ENCODE measurements at places on chromosomes 3 and 15.
A peak's percentile ranks its signal among the peaks of the same experiment; 100 is the strongest.

DNA sequence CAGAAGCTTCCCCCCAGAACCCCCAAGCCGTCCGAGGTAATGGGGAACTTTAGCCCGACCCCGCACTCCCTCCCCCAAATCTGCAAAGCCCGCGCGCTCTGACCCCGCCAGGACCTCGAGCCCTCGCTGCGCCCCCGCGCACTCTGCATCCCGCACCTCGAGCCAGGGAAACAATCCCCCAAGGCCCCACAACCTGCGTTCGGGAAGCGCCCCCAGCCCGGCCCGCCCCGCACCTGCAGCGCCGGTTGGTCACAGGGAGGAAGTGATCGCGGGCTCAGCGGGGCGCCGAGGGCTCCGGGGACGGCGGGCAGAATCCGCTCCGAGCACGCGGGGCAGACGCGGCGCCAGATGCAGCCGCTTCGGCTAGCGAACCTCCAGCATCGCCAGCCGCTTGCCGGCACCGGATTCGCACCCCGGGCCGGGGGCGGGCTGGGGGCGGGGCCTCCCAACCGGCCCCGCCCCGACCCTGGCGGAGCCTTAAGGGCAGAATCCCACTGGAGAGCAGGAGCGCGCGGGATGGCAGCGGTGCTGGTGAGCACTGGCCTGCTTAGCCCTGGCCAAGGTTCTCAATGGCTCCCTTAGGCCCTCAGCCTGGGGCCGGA, at the start of gene CAMKV:
TSS of gene CAMKV (minus strand) at position 382 of the 602 bp plus-strand sequence. CDS start 7,518 bp downstream, outside the sequence.
- DNase-seq, result peak; percentile 58

DNA sequence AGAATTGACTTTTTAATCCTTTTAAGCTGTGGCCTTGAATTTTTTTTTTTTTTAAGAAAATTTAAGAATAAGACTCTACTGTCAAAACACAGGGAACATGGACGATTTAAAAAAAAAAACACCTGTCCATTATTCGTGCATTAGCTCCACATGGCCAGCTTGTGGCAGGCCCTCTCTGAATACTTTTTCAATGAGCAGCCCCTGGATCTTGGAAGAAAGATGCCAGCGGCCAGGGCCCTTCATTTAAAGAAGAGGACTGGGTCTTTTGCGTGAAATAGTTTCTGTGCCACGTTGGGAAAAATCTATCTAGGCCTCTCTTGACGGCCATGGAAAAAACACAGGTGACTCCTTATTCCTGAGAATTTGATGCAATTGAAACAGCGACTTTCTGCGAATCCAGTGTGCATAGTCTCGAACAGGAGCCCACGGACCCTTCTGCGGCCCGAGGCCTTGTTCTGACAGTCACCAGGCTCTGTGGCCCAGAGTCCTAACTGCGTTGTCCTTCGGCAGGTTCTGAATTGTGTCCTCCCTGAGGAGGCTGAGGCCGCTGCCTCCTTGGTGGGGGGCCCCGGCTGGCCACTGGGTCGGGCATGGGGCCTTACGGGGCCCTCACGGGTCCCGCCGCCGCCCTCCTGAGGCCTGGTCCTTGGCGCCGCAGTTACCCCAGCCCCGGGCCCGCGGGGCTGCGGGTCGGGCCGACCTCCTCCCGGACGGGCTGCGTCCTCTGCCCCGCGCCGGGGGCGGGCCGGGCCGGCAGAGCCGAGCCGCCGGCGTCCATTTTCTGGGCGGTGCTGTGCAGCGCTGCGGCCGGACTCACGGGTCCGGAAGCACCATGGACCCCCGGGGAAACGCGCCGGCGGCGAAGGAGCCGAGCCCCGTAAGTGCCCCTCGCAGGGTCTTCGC, 33.5 kb downstream of the ZBTB38 start:
- DNase-seq, result peak; percentile 71

DNA sequence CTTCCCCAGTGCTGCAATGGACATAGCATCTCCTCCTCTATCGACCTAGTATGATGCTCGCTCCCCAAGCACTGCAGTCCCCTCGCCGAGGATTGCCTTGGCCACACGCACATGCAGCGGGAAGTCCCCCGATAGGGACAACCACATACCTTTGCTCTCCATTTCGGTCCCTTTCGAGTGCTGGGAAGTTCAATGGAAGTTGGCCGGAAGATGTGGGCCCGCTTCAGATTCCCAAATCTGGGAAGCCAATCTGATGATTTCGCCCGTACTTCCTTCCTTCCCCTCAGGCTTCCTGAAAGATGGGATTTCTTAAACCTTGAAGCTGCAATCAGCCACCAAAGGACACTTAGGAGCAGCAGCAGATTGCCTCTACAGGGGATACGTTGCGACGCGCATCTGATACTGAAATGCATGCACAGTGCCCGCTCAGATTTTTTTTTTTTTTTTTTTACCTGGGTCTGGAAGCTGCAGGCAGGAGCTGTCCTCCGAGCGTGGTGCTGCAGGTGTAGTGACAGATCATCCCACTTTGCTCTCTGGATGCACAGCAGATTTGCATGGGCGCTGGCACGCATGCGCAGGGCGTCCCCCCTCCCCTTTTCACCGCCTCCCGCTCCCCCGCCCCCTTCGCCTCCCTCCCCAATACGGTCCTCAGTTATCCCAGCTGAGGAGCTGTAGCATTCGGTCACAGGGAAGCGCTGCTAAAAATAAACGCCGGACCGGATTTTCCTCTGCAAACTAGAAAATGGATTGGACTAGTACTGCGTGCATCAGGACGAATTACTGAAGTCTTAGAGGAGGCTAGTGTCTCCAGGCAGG, at the start of gene FGF12:
TSS of gene FGF12 (minus strand) at position 510 of the 816 bp plus-strand sequence.
- DNase-seq, result peak; percentile 94

- DNase-seq, result no peak
Observed at GRCh38 chr15:66097151-66098021, 156.2 kb downstream of the MEGF11 start.

GRCh38 chr3:55477306-55478303, 9.5 kb downstream of the WNT5A start:
- DNase-seq, result no peak

DNA sequence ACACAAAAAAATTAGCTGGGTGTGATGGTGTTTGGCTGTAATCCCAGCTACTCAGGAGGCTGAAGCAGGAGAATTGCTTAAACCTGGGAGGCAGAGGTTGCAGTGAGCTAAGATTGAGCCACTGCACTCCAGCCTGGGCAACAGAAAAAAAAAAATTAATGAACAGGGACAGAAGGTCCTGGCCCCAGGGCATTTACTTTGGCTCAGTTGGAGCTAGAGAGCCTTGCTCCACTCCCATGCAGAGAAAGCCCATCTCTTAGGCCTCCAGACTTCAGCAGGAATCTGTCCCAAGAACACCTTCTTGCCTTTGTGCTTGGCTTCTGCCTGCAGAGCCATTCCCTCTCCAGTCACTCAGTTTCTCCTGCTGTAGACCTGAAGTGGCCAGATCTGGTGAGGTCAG, 8.7 kb downstream of the KLHDC8B start:
- DNase-seq, result no peak

DNA sequence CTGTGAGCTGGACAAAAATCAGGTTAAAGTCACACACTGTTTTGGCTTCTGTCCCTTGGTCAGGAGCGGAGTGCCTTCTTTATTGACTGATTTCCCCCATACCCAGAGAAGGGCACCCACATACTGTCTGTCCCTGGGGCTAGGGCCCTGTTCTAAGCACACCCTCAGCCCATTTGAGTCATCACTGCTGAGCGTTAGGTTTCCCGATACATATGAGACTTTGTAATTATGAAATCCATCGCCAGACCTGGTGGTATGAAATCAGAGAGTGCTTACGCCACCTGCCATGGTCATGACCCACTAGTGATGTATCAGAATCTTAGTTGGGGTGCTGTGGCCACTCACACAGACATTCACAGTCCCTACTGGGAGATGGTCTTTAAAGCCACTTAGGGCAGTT, 96.8 kb downstream of the CHDH start:
- DNase-seq, result no peak

GRCh38 chr3:25938566-25939325, 148.9 kb downstream of the OXSM start:
- no peak for DNase-seq

DNA sequence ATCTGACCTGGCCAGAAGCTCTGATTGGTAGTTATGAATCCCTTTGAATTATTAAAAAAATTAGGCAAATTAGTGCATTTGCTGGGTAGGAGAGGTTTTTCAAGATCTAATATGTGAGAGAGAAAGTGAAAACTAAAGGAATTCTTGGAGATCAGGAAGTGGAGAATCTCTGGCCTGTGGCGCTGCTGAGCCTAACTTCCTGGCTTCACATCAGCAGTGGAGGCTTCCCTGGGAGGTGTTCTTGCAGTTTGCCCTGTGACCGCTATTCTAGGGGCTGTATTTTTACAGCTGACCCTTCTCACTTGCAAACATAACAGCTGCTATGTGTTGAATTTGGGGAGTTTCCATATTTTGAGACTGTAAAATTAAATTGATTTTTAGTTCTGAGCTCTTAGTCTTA, 166.4 kb downstream of the ATG7 start:
- DNase-seq, result no peak

- no peak for DNase-seq
Observed at GRCh38 chr15:28912422-28912821, 26.6 kb downstream of the APBA2 start.

DNA sequence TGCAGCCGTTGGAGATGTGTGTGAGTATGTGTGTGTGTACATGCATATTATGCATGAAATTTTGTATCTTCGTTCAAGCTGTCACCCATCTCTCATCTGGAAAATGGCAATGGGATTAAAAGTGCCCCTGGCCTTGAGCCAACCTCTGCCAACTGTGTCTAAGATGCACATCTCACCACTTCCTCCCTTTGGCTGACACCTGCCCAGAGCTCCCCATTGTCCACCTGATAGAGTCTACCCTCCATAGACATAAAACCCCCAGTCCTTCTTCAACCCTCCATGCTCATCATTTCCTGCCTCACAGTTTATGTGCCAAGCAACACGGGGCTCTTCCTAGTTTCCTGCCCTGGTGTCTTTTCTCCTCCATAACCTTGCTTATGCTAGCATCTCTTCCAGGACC, 187.5 kb upstream of the HES1 start:
- peak; percentile 23 for DNase-seq
